GM13977 (cell line): ENCODE measurements at places on chromosomes 7 and 10.

- DNase-seq: no peak
Observed at GRCh38 chr7:86320889-86321288, 322.8 kb upstream of the GRM3 start.

- DNase-seq: no peak
Observed at GRCh38 chr10:72365106-72365895, 10.6 kb upstream of the DNAJB12 start.

DNA sequence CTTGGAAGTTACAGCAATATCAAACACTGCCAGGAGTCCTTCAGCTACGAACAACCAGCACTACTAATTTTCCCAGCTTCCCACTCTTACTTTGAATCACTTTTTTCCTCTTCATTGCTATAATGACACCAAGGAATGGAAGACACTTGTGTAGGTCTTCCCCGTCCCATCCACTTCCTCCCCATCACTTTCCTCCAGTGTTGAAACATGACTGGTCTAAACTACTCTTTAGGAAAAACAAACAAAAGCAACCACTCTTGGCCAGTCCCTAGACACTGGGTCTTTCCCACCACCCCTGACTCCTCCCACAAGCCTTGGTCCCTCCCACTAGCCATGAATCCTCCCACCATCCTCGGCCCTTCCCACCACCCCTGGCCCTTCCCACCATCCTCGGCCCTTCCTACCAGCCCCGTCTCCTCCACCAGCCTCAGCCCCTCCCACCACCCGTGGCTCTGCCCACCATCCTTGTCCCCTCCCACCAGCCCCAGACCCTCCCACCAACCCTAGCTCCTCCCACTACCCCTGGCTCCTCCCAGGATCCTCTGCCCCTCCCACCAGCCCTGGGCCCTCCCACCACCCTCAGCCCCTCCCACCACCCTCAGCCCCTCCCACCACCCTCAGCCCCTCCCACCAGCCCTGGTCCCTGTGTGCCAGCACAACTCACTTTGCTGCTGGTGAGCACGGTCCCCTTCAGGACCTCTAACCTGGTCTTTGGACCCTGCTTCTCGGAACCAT, 68.5 kb downstream of the CXCL12 start:
- DNase-seq: no peak

GRCh38 chr7:33874943-33875342, 30.4 kb upstream of the BMPER start:
- DNase-seq: no peak

- DNase-seq: no peak
Observed at GRCh38 chr10:47247148-47248059, 52.6 kb upstream of the GDF10 start.

DNA sequence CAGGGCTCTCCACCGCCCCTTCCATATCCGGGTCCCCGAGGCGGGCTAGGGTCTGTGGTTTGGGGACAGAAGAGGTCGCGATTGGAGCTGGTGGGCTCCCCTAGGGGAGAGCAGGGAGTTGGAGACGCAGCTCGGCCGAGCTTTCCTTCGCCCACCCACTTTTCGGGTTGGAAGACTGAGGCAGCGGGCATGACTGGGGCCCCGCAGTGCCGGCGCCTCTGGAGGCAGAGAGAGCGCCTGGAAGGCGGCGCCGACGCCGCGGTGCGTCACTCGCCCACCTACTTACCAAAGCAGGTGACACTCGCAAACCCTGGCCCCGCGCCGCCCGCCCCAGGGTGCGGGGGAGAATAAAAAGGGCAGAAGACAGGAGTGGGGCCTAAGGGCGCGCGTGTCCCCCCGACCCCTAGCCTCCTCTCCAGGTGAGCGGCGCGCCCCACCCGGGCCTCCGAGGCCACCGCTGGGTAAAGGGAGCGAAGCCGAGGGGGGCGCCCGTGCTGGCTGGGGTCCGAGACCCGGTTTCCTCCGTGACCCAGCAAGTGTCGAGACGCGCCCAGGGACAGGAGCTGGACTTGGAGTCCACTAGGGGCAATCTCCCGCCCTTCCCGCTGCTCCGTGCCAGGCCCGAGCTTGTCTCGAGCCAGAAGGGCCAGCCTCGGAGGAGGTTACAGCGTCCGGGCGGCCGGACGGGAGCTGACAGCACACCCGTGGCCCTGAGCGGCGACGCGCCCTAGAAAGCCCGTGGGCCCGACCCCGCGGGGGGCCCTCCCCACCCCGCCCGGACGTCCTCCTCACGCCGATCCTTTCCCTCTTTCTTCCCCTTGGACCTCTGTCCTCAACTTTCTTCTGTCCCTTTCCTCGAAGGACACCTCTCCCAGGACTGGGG, 34.4 kb upstream of the GRID1 start:
- DNase-seq: peak; percentile 67

DNA sequence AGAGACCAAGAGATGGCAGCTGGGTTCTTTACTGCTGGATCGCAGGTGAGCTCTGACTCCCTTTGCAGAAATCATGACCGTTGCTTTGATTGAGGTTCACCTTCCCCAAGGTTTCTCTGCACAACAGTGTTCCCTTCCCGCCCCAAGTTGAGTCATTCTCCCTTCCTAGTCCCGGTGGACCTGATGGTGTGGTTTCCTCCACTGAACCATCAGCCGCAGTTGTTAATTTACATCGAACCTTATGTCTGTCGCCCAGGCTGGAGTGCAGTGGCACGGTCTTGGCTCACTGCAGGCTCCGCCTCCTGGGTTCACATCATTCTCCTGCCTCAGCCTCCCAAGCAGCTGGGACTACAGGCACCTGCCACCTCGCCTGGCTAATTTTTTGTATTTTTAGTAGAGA, 5.8 kb downstream of the ZSCAN25 start:
- DNase-seq: no peak

DNA sequence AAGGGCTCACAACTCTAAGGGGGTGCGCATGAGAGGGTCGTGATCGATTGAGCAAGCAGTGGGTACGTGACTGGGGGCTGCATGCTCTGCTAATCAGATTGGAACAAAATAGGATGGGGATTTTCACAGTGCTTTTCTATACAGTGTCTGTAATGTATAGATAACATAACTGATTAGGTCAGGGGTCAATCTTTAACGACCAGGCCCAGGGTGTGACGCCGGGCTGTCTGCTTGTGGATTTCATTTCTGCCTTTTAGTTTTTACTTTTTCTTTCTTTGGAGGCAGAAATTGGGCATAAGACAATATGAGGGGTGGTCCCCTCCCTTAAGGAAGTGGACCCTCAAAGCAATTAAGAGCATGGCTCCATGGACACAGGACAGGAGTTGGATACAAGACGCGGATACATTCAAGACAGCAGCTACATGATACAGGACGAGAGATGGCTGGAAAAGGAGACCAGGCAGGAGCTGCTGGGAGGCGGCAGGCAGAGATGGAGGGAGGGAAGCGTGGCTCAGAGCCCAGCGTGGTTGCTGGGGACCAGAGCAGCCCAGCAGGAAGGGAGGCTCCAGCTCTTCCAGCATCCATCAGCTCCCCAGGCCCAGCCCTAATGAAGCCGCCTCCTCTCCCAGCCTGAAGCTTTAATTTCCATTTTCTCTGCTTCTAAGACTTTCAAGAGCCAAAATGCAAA, 31.6 kb downstream of the GSDME start:
- no peak for DNase-seq

- peak; percentile 73 for DNase-seq
Observed at GRCh38 chr7:2893411-2893861, 49.3 kb upstream of the GNA12 start.

- DNase-seq: no peak
Observed at GRCh38 chr10:52903397-52903938, 130.9 kb upstream of the MBL2 start.

GRCh38 chr10:28214219-28214618, 88.6 kb downstream of the MPP7 start:
- no peak for DNase-seq

GRCh38 chr7:41832941-41833340, 130.1 kb upstream of the INHBA start:
- no peak for DNase-seq

GRCh38 chr10:77507291-77507880, 130.2 kb downstream of the KCNMA1 start:
- no peak for DNase-seq

GRCh38 chr7:112092709-112093395, 113.3 kb downstream of the DOCK4 start:
- DNase-seq: no peak

DNA sequence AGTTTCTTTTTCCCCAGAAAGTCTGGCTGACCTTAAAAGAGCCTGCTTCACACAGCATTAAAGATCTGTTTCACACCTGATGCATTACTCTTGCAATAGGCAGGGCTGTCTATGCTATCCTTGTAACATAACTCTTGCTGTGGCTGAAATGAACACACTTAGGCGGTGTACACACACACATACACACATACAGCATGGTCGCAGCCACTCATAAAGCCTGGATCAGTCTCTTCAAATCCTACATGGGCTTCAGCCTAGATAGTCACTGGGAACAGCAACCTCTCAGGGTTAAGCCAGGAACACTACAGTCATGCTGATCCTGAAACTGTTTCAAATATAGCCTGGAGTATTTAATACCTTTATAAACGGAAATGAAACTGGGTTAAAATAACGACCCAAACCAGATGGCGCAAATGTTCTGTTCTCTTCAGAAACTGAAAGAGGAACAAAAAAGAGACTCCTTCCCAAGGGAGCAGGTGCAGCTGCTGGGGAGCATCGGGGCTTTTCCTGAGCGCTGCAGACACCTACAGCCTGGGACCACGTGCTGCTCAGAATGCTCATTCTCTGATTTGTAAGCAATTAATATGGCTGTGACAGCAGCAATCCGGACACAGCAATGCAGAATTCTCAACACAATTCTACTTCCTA, 61.0 kb upstream of the SFMBT2 start:
- peak; percentile 65 for DNase-seq

- DNase-seq: no peak
Observed at GRCh38 chr10:85926986-85927385, 439.6 kb downstream of the GRID1 start.

DNA sequence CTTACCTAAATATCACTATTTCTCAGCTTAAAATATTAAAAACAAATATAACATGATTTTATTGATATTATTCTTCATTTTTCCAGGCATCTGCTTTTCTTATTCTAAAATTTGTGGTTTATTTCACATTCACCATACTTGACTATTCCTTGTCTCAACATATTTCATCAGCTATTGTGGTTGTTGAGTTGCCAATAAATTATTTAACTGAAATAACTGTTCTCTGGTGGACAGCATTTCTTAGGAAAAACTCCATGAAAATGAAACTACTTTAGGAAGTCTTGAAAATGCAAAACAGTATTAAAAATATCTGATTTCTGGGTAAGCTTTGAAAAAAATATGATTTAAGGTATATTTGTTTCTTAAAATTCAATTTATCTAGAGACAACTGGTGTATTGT, 122.9 kb upstream of the SEMA3A start:
- DNase-seq: no peak
